H1 (cell line): ENCODE measurements at places on chromosomes 2 and 18. TPM values are rescaled to one million over a fixed set of nuclear protein-coding genes. Genes with fewer than 3 reads are reported as not detected.

- peak; percentile 78 for DNase-seq
Measured at GRCh38 chr2:231674587-231675338, 33.6 kb upstream of the PTMA start.

DNA sequence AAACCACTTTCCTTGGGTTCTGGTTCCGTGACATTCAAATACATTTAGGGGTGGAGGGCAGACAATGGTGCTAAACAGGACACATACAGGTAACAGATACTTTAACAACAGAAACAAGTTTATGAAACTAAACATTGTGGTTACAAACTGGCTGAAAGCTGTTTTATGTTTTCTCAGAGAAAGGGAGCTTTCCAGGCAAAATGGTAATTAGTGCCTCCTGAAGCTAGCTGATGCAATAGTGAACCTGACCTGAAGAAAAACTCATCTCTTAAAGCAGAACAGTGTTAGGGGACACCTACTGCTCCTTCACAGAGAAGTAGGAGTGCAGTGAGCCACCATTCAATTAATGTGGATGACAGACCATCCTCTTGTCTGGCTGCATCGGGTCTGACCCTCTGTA lies 138.9 kb downstream of the CCDC148 start:
- no peak for DNase-seq

DNA sequence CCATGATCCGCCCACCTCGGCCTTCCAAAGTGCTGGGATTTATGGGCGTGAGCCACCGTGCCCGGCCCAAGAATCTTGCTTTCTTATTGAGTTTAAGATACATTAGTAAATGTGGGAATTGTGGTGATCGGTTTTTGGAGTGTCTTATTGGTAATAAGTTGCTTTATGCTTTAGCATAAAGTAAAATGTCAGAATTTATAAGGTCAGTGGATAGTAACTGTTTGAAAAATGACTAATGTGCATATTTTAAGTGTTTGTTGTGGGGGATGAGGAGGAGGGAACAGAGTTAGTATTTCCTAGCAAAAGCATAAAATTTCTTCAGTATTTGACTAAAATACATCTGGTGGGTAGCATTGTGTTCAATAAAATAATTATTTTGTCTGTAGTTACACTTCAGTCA lies 77.4 kb downstream of the SLC39A10 start:
- no peak for DNase-seq

GRCh38 chr2:165621086-165621560 lies 151.6 kb downstream of the CSRNP3 start:
- no peak for DNase-seq

GRCh38 chr2:63050334-63051041 lies at the start of gene OTX1:
Gene OTX1, plus strand, starts transcription at chr2:63050830. Its CDS starts 2,161 bp downstream, at chr2:63052991.
- DNase-seq = no peak

GRCh38 chr18:24386681-24387080 lies 10.9 kb downstream of the OSBPL1A start:
- DNase-seq = no peak

The CHMP1B gene
- 42.8 and 43.2 TPM in 2 replicates for total RNA-seq

GRCh38 chr2:30184035-30184434 lies 37.2 kb downstream of the YPEL5 start:
- DNase-seq = no peak

DNA sequence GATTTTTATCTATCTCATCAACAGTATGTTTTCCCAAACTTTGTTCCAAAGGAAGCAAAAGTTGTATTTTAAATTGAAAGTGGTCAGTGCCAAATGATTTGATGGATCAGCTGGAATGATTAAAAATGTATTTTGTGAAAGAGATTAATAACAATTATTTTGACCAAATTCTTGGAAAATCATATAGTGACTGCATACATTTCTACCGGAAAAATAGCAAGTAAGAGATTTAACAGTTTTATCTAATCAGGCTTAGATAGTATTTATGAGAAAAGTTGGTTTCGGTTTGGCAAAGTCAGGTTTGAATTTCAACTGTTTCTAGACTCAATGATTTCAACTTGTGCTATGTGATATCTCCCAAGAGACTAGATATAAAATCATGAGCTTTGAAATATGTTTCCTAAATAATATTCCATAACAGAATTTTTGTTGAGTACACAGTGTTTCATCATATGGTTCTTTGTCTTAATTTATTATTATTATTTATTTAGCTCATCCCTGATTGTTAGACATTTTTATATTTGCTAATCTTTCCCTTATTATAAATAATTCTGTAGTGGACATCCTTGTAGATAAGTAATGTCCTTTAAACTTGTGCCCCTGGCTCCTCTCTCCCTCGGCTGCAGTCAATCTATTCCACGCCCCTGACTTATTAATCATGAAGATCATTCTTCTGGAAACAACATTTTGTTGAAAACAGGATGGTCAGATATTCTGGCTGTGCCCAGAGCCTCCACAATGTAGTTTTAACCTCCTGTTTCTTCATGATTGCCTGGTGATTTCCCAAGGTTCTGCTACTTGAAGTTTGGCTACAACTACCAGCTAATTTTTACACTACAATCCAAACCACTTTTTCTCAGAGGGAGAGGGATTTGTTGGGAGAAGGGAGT lies 520.7 kb upstream of the TCF4 start:
- DNase-seq = no peak

GRCh38 chr2:220191737-220192136 lies 564.3 kb downstream of the SLC4A3 start:
- no peak for DNase-seq

GRCh38 chr2:238897122-238897880 lies 49.4 kb downstream of the TWIST2 start:
- no peak for DNase-seq

DNA sequence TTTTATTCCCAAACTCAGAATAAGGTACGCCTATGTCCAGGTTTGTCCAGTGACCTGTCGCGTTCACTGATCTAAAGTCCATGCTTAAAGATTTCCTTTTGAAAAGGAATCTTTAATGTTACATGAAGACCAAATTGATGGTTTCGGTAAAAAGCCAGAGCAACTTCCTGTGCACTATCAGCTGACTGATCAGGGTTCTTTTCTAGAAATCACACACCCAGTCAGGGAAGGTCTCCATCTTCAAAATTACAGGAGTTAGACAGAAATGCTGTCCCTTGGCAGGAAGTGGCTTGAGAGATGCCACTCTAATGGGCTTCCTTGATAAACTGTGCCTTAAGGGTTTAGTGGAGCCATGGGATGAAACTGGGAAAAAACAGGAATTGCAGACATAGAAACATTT lies 14.7 kb upstream of the ARHGAP25 start:
- no peak for DNase-seq

DNA sequence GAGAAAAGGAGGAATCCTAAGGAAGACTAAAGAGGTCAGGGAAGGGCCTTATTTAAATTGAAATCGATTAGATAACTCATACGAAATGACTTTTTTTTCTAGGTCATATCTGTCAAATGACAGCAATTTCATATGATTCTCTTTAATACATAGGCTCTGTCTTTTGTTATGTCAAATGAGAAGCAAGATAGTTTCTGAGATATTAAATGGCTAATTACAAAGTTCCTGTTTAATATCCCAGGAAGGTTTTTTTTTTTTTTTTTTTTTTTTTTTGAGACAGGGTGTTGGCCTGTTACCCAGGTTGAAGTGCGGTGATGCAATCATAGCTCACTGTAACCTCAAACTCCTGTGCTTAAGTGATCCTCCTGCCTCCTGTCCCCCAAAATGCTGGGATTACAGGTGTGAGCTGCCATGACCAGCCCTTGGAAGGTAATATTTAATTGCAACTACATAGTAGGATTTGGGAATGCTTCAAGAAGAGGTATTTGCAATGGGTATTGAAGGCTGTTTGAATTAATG lies 48.0 kb upstream of the RMND5A start:
- no peak for DNase-seq
